Immature natural killer cell (primary cell): ENCODE measurements at places on chromosomes 6 and 20.

DNA sequence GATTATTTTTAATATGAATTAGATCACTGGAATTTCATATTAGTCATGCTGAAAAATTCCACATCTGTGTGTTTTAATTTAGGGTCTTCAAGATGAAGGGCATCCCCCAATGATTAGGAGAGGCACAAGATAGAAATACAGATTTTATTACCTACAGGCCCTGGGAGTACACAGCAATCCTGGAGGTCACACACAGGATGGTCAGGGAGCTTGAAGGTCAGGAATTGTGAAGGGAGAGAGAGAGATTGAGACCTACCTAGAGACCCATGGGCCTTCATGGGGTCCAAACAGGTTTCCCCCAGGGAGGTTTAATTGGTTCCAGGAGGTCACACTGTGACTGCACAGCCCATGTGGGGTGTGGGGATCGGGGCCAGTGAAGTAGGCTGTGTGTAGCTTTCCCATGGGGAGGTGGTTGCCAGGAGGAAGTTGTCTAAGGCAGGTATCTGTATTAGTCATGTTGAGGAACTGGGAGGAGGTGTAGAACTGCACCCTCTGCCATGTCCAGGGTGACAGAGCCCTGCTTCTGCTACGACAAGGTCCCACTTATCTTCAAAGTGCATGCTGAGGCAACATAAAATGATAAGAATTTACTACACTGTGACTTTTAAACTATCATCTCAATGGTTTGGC lies 18.3 kb downstream of the SNX9 start:
- no peak overlapping the region for H3K4me3 ChIP-seq
- H3K27me3 ChIP-seq: peaks cover 3% of the 10 kb centered on the region
- H3K4me1 ChIP-seq: peaks cover 5% of the 10 kb centered on the region
- DNase-seq: no peak

- peaks cover 25% of the 10 kb centered on the region for H3K4me1 ChIP-seq
- peaks cover 49% of the 10 kb centered on the region for H3K36me3 ChIP-seq
- no peak overlapping the region for H3K4me3 ChIP-seq
- no peaks in the 10 kb centered on the region for H3K27me3 ChIP-seq
Observed at GRCh38 chr6:139181236-139181635, 46.4 kb downstream of the HECA start.

DNA sequence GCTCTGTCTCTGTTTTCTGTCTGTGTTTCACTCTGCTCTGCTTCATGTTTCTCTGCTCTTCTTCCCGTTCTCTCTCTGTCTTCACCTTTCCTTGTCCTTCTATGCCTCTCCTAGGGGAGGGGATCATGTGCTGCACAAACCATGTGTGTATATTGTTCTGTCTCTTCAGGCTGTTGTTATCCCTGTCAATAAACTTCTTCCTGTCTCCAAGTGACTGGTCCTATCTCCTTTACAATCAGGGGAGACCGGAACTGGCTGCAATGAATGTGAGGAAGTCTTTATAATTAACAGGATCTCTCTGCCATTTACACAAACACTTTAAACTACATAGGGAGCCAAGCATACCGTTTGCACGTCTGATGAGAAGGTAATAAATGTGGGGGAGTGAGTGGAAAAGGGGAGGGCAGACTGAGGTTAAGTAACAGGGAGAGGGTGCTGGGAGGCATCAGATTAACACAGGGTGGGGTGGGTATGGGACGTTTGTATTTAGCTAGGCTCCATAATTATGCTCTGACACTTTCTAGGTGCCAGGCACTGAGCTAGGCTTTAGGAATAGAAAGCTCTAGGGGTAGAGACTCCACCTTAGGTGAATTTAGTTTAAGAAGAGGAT lies 626.1 kb downstream of the DHX35 start:
- no peak overlapping the region for H3K27ac ChIP-seq
- peaks cover 2% of the 10 kb centered on the region for H3K27me3 ChIP-seq
- H3K36me3 ChIP-seq: no peaks in the 10 kb centered on the region
- H3K4me3 ChIP-seq: no peak overlapping the region
- no peaks in the 10 kb centered on the region for H3K4me1 ChIP-seq

DNA sequence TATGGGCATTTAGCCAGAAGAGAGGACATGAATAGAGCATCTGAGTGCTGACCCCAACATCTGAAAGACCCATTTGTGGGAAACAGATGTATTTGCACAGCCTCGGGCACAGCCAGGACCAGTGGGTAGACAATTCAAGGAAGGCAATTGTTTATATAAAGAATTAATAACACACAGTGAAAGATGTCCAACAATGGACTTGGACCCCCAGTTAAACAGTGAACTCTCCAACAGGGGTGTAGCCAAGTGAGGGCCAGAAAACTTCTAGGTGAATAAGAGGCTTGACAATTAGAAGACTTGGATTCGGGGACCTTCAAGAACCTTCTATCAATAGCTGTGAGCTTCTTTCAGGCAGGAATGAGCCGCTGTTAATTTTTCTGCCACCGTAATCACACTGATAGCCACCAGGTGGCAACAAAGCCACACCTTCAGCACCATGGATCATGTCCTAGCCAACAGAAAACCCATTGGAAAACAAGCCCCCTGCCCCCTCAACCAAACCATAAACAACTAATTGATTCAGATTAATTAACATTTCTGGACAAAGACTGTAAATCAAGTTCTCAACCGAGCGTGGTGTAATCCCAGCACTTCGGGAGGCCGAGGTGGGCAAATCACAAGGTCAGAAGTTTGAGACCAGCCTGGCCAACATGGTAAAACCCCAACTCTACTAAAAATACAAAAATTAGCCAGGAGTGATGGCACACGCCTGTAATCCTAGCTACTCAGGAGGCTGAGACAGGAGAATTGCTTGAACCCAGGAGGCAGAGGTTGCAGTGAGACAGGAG lies 8.8 kb upstream of the SRSF6 start:
- no peak overlapping the region for H3K27ac ChIP-seq
- no peaks in the 10 kb centered on the region for H3K36me3 ChIP-seq
- no peak for DNase-seq
- peaks cover 21% of the 10 kb centered on the region for H3K27me3 ChIP-seq
- no peak overlapping the region for H3K4me3 ChIP-seq

GRCh38 chr6:10429638-10430427 lies 15.0 kb upstream of the TFAP2A start:
- H3K36me3 ChIP-seq: no peaks in the 10 kb centered on the region
- H3K4me3 ChIP-seq: peak overlapping the region; percentile 12
- peaks cover 6% of the 10 kb centered on the region for H3K4me1 ChIP-seq
- H3K27me3 ChIP-seq: peaks cover 6% of the 10 kb centered on the region

- no peak overlapping the region for H3K27ac ChIP-seq
- no peaks in the 10 kb centered on the region for H3K36me3 ChIP-seq
- H3K4me1 ChIP-seq: no peaks in the 10 kb centered on the region
Observed at GRCh38 chr6:147447835-147448611, 60.5 kb upstream of the SAMD5 start.

- peaks cover 10% of the 10 kb centered on the region for H3K27me3 ChIP-seq
- H3K27ac ChIP-seq: no peak overlapping the region
- DNase-seq: no peak
- H3K4me1 ChIP-seq: no peaks in the 10 kb centered on the region
Observed at GRCh38 chr6:5981126-5982026, 25.3 kb downstream of the NRN1 start.

DNA sequence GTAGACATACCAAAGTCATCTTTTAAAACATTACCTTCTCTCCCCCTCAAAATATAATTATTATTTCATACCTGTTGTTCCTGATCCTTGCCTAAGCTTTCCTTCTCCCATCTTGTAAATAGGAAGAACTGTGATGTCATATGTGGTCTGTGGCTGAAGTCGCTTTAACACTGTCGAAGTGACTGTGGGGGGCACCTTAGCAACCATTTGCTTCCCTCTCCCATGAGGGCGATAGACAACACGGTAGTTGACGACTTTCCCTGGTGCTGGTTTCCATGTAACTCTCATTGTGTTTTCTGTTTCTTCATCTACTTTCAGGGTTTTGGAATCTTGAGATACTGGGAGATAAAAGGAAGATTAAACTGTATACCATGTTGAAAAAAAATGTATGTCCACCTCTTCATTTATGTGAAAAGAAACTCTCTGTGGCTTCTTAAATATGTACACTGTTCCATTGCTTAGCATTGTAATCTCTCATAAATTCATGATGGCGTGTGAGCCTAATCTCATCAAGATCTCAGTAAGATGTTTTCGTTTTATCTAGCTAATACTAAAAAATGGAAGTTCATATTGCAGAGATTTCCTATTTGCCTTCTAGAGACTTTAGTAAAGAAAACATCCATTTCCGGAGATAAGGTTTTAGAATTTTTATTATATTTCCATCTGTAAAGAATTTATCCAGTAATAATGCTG lies 49.5 kb downstream of the COL12A1 start:
- H3K4me1 ChIP-seq: no peaks in the 10 kb centered on the region
- no peaks in the 10 kb centered on the region for H3K36me3 ChIP-seq
- no peak overlapping the region for H3K27ac ChIP-seq
- no peak overlapping the region for H3K4me3 ChIP-seq
- H3K27me3 ChIP-seq: no peaks in the 10 kb centered on the region
